ENCODE measurements at places on chromosomes 1 and 21.

GRCh38 chr1:2823921-2824610 lies 22.6 kb upstream of the TTC34 start:
- no peak for DNase-seq

DNA sequence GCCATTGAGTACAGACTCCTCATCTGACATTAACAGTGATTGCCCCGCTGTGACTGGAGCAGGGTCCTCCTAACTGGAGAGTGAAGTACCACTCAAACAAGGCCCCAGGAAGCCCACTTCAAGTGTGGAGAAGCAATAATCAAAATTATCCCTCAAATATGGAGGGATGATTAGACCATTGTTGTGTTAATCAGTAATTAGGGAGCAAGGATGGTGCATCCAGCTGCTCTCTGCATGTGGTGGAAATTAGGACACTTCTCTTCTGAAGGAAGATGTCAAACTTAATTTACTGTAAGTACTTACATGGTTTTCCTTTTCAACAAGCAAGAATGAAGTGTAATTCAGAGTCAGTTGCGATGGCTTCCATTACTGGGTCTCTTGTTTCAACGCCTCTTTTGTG lies 3.4 kb upstream of the ZP4 start:
- no peak for DNase-seq

DNA sequence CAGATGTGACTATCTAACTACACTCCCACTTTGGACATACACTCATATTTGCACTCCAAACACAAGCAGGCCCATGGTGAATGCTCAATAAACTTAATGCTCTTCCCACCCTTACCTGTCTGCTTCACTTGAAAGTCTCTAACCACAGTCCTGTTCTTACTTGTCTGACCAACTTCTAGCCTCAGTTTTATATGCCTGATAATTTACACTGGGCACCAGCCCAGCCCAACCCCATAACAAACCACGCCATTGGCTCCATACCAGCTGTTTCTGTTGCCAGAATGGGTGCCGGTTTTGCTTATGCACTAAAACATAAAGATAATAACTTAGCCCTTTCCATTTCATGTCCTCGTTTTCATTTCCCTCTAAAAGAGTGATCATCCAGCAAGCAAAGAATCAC lies 395.4 kb downstream of the NTNG1 start:
- no peak for DNase-seq

DNA sequence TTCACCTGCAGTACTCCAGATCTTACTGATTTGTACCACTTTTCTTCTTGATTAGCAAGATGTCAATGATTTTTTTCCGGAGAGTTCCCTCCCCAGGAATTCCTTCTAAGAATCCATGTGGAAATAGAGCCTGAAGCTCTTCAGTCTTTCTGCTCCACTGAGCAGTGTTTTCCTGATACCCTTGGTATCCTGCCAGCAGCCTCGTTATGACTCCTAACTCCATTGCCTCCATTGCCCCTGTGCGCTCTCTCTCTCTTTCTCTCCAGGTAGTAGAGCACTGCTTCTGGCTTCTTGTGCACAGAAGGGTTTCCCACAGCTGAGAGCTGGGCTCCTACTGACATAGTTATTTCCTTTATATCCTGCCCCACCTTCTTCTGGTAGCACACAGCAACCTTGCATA lies 12.2 kb downstream of the UBE2U start:
- no peak for DNase-seq

GRCh38 chr1:38819516-38819915 lies 40.1 kb downstream of the RRAGC start:
- no peak for DNase-seq

DNA sequence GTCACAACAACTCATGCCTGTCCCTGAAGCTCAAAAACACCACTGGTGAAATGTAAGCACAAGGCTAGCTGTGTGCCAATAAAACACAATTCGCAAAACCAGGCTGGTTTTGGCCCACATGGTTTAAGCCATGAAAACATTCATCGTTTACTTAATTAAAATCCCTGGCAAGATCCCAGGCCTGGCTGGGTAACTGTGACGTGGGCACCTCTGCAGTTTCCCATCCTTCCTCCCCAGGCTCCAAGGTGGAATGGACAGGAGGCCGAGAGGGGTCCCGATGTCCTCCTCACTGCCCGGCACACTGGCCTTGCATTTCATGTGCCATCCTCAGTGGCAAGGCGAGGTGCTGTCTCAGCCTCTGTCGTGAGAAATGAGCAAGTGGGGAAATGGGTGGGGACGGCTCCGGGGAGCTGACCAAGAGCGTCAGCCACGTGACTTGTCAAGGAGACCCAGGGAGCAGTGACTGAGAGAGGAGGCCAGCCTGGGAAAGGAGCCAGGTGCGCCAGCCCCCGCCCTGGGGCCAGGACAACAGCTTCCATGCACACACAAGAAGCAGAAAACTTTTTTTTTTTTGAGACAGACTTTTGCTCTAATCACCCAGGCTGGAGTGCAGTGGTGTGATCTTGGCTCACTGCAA lies 153.1 kb upstream of the RAB4A start:
- no peak for DNase-seq

- DNase-seq, result no peak
These were observed 167.7 kb upstream of the PTGFR start for GRCh38 chr1:78322928-78323680.

- DNase-seq, result no peak
These were observed 2.1 kb downstream of the CACHD1 start for GRCh38 chr1:64472040-64472376.

DNA sequence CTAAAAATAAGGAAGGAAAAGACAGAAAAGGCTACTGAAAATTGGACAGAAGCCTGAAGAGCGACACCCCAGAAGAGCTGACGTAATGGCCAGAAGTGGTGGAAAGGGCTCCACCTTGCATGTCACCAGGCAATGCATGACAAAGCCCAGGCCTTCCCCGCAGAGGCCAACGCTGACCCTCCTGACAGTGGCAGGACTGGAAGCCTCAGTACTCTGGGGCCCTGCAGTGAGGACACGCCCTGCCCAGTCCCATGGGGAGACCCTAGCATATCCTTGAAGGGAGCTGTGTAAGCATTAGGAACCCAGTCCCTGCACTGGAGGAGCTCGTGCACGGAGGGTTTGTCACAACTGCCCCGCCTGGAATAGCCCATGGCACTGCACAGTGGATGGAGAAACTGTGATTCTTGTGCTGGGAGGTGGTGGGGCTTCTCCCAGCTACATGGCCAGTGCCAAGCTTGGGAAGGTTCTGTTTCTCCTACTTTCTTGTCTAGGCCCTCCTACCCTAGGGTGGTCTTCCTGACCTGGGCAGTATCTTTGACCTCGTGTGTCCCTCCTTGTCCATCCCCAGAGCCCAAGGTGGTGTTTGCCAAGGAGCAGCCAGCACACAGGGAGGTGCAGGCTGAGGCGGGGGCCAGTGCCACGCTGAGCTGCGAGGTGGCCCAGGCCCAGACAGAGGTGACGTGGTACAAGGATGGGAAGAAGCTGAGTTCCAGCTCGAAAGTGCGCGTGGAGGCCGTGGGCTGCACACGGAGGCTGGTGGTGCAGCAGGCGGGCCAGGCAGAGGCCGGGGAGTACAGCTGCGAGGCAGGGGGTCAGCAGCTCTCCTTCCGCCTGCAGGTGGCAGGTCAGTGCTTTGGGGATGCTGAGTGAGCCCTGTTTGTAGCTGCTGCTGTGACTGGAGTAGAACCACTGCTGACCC lies 60.4 kb downstream of the OBSCN start:
- no peak for DNase-seq

GRCh38 chr21:41390043-41390639 lies 28.3 kb downstream of the MX2 start:
- no peak for DNase-seq

GRCh38 chr1:201507360-201507675 lies 395 bp upstream of the CSRP1 start:
- no peak for DNase-seq

GRCh38 chr1:55490547-55490946 lies 275.4 kb upstream of the USP24 start:
- no peak for DNase-seq
